Activated CD4-positive, alpha-beta T cell treated with anti-CD3 and anti-CD28 coated beads, Interleukin-2, amount 50 U/mL, for 1 hour (primary cell): ENCODE measurements at places on chromosomes 11 and 22.

DNA sequence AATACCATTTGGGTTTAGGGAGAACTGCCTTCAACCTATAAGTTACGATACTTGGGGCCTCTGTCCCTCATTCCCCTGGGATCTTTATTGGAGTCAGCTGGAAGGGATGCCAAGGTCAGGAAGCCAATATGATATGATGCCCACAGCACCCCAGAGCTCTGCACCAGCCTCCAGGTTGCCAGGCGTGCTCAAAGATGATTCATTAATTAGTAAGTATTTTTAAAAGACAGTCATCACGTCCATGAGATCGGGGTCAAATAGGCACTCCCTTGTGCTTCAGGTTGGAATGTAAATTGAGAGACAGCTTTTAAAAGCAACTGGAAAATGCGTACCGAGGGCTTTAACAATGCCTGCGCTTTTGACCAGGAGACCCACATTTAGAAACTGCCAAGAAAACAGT, 57.0 kb upstream of the CD5 start:
- no peak for DNase-seq

GRCh38 chr11:88193278-88193677, 18.0 kb upstream of the RAB38 start:
- no peak for DNase-seq

DNA sequence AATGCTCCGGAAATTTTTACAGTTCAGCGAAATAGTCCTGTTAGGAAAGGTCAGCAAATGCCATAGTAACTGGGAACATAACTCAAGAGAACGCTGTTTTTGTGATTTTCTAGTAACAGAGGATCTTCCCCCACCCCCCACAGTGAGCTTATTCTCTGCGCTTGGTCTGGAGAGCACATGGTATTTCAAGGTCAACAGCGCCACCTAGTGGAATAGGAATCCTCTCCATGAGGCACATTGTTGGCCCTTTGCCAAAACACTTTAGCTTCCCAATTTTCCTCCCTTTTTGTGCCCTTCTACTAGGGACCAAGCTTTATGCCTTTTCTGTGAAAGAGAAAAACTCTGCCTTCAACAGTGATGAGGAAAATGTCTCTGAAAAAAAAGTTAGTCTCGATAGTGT, 13.2 kb upstream of the OR4C12 start:
- DNase-seq: no peak

DNA sequence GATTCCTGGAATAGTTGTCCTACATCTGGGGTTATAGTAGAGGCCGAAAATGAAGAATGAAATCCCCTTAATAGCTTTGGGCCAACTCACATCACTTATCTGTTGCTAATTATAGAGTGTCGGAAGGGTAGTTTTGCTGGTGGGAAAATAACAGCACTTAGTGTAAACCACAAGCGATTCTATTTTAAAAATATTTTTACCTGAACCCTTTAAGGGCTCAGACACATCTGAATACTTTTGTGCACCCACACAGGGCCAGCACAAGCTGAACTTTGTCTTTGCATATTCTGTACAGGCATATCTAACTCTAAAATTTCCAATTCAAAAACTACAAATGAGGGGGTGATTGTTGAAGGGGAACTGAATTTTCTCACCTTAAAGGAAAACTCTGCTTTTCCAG, 27.6 kb downstream of the SLC6A5 start:
- DNase-seq: no peak

DNA sequence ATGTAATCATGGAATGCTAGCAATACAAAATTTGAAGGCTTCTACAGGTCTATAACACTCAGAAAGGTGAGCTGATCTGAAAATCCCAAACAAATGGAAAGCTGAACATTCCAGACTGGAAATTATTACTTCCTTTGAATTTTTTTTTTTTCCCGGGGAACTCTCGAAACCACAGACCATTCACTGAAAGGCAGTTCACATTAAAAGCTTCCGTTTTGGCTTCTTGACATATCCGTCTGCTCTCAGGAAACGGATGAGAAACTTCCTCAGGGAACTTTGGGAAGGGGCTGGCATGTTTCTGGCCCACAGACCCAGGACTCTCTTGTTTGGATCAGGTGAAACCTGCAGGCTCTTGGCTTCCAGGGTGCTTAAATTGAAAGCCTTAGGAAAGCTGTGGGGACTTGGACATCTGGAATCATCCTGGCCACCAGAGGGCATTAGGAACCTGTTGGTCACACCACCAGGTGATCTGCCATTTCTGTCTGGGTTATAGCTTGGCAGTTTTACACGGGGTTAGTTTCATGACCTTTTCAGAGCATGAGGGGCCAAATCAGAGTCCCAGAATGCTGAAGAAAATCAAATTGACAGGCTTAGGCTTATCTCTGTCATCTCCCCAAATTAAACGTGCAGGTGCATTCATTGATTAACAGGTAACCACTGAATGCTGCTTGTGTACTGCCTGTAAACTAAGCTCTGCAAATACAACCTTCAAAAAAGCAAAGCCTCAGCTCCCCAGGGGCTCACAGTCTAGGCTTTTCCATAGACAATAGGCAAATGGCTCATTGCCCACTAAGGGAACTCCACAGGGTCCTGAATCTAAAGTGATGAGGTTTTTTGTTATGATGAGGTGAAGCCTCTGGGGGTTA, 22.7 kb upstream of the GRAMD1B start:
- DNase-seq: peak; percentile 60

GRCh38 chr11:47499161-47499560, 50.2 kb upstream of the RAPSN start:
- no peak for DNase-seq

GRCh38 chr11:64854534-64855502, 10.4 kb upstream of the CDC42BPG start:
- peak; percentile 46 for DNase-seq

- DNase-seq: no peak
Observed at GRCh38 chr11:104637662-104638170, 260.5 kb downstream of the CASP12 start.
